ENCODE measurements at places on chromosomes 16 and 17.

GRCh38 chr17:67868176-67868575, 42.9 kb downstream of the BPTF start:
- H3K27ac ChIP-seq, result no peak overlapping the region
- H3K36me3 ChIP-seq, result peaks cover 7% of the 10 kb centered on the region
- peaks cover 19% of the 10 kb centered on the region for H3K4me1 ChIP-seq
- H3K27me3 ChIP-seq, result no peaks in the 10 kb centered on the region
- DNase-seq, result no peak
- H3K4me3 ChIP-seq, result no peak overlapping the region

GRCh38 chr16:86357303-86357702, 153.0 kb upstream of the FOXF1 start:
- H3K36me3 ChIP-seq, result no peaks in the 10 kb centered on the region
- DNase-seq, result no peak
- H3K4me1 ChIP-seq, result peaks cover under 1% of the 10 kb centered on the region
- peaks cover 42% of the 10 kb centered on the region for H3K27me3 ChIP-seq
- H3K27ac ChIP-seq, result no peak overlapping the region

GRCh38 chr17:61443475-61443882, 8.7 kb upstream of the TBX4 start:
- H3K36me3 ChIP-seq, result peaks cover 8% of the 10 kb centered on the region
- no peak overlapping the region for H3K4me3 ChIP-seq
- H3K4me1 ChIP-seq, result no peaks in the 10 kb centered on the region

DNA sequence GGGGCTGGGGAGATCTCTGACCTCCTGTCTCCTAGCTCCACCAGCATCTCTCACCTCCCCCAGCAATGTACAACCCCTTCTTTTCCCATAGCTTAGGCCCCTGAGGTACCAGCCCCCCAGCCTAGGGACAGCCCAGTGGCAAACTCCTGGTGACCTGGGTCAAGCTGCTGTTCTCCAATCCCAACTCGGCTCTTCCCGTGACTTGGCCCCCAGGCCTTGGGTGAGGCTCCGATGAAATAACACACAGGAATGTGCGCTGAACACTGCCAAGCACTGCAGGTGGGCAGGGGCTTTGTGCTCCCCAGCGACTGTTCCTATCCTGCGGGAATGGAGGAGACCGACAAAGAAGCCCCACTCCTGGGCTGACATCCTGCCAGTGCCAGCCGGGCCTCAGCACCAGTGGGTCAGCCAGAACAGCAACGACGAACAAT, 63.7 kb upstream of the AMZ2 start:
- no peak overlapping the region for H3K4me3 ChIP-seq
- DNase-seq, result no peak
- no peaks in the 10 kb centered on the region for H3K4me1 ChIP-seq
- peaks cover 1% of the 10 kb centered on the region for H3K36me3 ChIP-seq

- DNase-seq, result no peak
- no peak overlapping the region for H3K4me3 ChIP-seq
- H3K27me3 ChIP-seq, result peaks cover 63% of the 10 kb centered on the region
- peaks cover 2% of the 10 kb centered on the region for H3K36me3 ChIP-seq
- H3K27ac ChIP-seq, result no peak overlapping the region
Observed at GRCh38 chr17:49997301-49997650, 2.3 kb upstream of the DLX3 start.

GRCh38 chr16:17643935-17644334, 173.2 kb upstream of the XYLT1 start:
- H3K4me3 ChIP-seq, result no peak overlapping the region
- no peaks in the 10 kb centered on the region for H3K4me1 ChIP-seq
- H3K27me3 ChIP-seq, result no peaks in the 10 kb centered on the region
- peaks cover 2% of the 10 kb centered on the region for H3K36me3 ChIP-seq
- no peak for DNase-seq

DNA sequence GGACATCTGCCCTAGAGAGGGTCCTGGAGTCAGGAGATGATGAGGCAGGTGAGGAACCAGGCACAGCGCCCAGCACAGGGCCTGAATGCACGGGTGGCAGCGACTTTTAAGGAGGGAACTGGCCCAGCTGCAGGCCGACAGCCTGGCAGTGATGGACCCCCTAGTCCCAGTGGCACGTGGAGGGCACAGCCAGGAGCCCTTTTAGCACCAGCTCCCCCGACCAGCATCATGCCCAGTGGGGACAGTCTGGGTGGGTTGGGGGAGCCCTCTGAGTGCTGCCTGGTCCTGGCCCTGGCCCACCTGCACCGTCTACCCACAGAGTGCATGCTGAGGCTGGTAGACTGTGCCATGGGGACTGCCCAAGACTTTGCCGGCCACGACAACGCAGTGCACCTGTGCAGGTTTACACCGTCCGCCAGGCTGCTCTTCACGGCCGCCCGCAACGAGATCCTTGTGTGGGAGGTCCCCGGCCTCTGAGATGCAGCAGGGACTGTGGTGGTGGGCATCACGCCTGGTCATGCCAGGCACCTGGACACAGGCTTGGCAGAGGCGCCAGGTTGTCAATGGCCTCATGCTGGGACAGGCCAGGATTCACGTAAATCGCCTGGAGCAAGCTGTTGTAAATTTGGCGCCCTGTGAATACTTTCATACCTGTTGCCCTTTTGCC, 686 bp upstream of the RHOT2 start:
- DNase-seq, result no peak
- peaks cover 8% of the 10 kb centered on the region for H3K4me1 ChIP-seq
- H3K27ac ChIP-seq, result peak overlapping the region; percentile 81
- H3K27me3 ChIP-seq, result no peaks in the 10 kb centered on the region

DNA sequence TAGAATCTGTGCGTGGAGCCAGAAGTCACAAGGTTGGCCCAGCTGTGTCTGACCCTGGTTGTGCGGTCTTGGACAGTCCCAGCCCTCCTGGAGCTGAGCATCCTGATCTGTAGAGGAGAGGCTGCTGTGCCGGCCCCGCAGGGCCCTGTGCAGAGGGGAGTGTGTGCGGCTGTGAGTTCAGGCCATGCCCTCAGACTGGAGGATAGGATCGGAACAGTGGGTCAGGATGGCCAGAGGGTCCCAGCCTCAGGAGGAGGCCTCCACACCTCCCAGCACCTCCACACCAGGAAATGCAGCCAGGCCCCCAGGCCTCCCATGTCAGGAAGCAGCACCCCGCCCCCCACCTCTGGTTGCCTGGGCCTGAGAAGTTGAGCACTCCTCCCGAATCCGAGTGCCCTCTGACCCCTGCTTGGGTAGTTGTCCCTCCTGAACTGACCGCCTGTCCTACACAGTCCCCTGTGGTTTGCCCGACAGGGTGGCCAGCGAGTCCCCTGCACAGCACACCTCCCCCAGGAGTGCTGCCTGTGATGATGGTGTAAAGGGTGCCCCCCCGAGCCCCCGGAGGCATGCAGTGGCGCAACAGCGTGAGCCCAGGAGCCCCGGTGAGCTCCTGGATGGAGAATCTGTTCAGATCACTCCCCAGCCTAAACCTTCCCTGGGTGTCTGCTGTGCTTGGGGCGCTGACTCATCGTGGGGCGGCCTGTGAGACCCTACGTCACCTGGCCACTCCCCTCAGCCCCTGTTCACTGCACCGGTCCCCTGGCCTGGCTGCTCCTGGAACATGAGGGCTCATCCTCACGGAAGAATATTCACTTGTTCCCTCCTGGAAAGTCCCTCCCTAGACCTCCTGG, 285.2 kb downstream of the SEC14L1 start:
- no peak overlapping the region for H3K4me3 ChIP-seq
- DNase-seq, result no peak
- no peaks in the 10 kb centered on the region for H3K27me3 ChIP-seq
- peak overlapping the region; percentile 93 for H3K27ac ChIP-seq

DNA sequence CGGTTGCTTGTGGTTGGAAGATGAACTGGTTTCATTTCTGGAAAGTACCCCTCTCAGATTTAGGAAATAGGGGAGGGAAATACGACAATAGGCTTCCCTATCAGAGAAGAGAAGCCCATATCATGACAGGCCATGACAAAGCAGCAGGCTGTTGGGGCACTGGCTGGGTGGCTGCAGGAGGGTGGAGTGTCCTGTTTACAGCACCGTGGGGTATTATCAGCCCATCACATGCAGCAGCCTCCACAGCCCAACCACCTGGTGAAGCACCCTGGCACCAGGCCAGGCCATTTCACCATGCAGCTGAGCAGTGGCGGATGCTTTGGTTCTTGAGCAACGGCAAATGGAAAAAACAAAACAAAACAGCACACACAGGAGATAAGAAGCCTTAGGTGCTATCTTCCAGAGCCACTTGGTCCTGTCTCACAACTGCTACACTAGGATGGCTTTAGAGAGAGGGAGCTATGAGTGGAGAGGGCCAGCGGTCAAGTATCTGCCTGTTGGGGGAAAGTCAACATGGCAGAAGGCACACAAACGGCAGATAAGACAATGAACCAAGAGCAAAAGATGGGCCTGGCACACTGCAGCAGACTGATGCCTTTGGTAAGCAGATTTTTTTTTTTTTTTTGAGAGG, 24.2 kb downstream of the FAM117A start:
- DNase-seq, result no peak
- H3K27ac ChIP-seq, result no peak overlapping the region
- H3K4me3 ChIP-seq, result no peak overlapping the region
- H3K36me3 ChIP-seq, result no peaks in the 10 kb centered on the region
- H3K4me1 ChIP-seq, result peaks cover 6% of the 10 kb centered on the region

- H3K4me3 ChIP-seq, result no peak overlapping the region
- no peaks in the 10 kb centered on the region for H3K27me3 ChIP-seq
- H3K4me1 ChIP-seq, result peaks cover 14% of the 10 kb centered on the region
- H3K27ac ChIP-seq, result no peak overlapping the region
Observed at GRCh38 chr16:89115216-89115861, 21.7 kb downstream of the ACSF3 start.

DNA sequence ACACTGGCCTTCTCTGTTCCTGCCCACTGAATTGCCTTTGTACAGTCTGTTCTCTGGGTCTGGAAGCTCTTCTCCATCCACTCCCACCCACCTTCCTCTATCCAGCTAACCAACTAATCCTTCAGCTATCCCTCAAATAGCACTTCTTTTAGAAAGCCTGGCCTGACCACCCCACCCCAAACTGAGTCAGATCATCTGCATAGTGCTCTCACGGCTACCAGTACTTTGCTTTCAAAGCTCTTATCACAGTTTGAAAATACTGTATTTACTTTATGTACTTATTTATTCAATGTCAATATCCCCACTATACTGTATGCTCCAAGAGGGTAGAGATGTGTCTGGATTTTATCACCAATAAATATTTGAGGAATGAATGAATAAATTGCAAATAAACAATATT, 4.5 kb upstream of the CLDN7 start:
- no peak overlapping the region for H3K4me3 ChIP-seq
- H3K4me1 ChIP-seq, result peaks cover 29% of the 10 kb centered on the region
- H3K27me3 ChIP-seq, result peaks cover 10% of the 10 kb centered on the region
- H3K27ac ChIP-seq, result no peak overlapping the region

DNA sequence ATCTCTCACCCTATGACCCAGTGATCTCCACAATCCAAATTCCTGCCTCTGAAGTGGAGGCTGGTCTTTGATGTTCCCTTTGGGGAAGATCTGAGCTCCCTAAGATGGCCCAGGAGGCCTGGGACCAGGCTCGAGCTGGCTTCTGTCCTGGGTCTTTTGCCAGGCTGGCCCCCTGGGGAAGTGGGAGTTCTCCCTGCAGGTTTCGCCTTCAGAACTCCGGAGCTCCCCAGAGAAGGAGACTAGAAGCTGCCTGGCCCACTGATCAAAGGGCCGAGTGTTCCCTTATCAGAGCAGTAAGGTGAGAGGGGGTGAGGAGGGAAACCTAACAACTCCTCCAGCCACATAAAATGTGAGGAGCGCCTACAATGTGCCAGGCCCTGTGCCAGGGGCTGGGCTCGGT, 147.1 kb downstream of the IRF8 start:
- H3K4me1 ChIP-seq, result no peaks in the 10 kb centered on the region
- peak; percentile 32 for DNase-seq
- H3K36me3 ChIP-seq, result no peaks in the 10 kb centered on the region
- no peak overlapping the region for H3K27ac ChIP-seq
- no peak overlapping the region for H3K4me3 ChIP-seq
- H3K27me3 ChIP-seq, result peaks cover 66% of the 10 kb centered on the region

DNA sequence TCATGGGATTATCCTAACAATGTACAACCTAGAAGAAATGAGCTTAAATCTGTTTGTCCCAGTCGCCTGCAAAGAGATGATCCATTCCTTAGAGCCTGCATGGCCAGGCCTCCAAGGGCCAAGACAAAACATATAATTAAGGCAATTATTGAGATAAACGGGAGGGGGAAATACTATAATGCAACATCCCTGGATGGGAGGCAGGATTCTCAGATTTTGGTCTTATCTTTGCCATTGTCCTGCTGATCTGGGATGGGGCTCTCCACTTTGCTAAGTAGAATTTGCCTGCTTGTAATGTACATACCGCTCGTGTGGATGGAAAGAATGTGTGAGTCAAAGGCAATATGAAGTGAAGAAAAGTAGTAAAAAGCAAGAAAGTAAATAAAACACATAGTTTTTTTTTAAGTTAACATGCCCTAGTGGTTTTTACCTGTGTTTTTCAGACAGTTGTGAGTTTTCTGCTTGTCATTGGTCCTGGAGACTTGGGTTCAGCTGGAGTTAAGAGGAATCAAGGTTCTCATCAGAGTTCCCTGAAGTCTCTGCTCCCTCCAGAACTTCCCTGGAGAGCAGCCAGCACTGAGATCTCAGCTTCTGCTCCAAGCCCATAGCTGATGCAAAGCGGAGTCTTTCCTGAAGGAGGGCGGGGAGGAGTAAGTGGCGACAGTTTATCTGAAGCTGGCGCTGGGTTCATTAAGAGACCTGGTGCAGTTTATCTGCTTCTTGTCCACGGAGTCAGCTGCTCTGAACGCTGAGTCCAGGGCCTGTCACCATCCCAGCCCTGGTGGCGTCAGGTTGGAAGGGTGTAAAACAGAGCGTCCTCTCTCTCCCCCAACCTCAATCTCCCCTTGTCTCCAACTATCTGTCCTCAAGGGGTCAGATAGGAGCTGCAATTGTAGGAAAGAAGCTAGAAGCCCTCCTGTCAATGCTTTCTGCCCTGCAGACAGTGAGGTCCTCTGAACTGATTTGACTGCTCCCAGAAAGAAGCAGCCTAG, 30.1 kb downstream of the HOXB1 start:
- H3K27ac ChIP-seq, result no peak overlapping the region
- H3K27me3 ChIP-seq, result peaks cover 69% of the 10 kb centered on the region
- H3K4me3 ChIP-seq, result no peak overlapping the region
- no peaks in the 10 kb centered on the region for H3K4me1 ChIP-seq

DNA sequence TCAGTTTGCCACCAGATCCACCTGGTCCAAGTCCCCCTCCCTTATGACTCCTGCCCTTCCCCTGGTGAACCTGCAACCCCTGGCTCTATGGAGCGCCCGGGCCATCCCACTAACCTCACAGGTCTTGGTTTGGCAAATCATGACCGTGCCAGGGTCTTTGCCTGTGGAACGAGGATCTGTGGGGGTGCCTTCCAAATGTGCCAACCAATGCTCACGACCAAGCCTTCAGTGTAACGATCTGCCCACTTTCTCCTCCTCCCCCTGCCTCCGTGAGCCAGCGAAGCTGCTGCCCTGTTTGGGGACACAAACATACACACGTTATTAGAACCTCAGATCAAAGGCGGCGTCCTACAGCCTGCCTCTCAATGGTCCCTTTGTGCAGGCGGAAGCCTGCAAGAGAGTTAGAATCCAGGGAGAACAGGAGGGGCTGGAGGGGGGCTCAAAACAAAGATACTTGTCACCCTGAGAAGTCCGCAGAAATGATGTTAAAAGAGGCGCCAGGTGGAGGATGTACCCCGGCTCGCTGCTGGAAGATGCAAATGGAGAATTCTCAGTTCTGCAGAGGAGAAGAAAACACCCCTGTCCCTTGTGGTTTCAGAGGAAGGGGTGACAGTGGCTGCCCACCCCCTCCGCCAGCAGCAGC, 9.0 kb upstream of the NKD1 start:
- H3K4me1 ChIP-seq, result no peaks in the 10 kb centered on the region
- H3K27ac ChIP-seq, result no peak overlapping the region
- no peak for DNase-seq

- peak overlapping the region; percentile 92 for H3K4me3 ChIP-seq
- H3K4me1 ChIP-seq, result peaks cover 62% of the 10 kb centered on the region
- peaks cover 32% of the 10 kb centered on the region for H3K36me3 ChIP-seq
- H3K27ac ChIP-seq, result peak overlapping the region; percentile 61
- no peaks in the 10 kb centered on the region for H3K27me3 ChIP-seq
- no peak for DNase-seq
Observed at GRCh38 chr16:89561142-89561883, 831 bp downstream of the RPL13 start.
